Activated naive CD4-positive, alpha-beta T cell treated with anti-CD3 and anti-CD28 coated beads, Interleukin-2, amount 10 ng/mL, durations not matched to agents 7 days and 5 days (primary cell): ENCODE measurements at places on chromosomes 7 and 10.
A peak's percentile ranks its signal among the peaks of the same experiment; 100 is the strongest.

GRCh38 chr10:7161484-7162250, 249.2 kb downstream of the SFMBT2 start:
- DNase-seq = no peak

GRCh38 chr7:46301677-46302076, 380.6 kb upstream of the IGFBP3 start:
- no peak for DNase-seq

GRCh38 chr10:79340646-79341244, 6.5 kb upstream of the PPIF start:
- no peak for DNase-seq

DNA sequence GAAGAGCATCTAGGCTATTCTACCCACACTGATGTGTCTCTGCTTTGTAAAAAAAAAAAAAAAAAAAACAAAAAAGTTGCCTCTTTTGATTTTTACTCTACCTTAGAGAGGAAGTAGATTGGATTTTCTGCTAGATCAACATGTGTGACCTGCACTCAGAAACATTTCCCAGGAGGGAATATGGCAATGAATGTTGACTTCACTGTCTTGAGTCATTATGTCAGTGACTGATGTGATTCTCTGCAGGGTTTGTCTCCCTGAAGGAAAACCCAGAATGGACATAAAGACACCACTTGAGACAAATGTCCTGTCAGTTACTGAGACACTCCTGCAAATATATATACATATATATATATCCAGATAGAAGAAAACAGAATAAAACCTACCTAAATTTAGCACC, 370.3 kb downstream of the BMPER start:
- no peak for DNase-seq

GRCh38 chr7:107628461-107629064, 32.1 kb upstream of the SLC26A4 start:
- DNase-seq = peak; percentile 28

DNA sequence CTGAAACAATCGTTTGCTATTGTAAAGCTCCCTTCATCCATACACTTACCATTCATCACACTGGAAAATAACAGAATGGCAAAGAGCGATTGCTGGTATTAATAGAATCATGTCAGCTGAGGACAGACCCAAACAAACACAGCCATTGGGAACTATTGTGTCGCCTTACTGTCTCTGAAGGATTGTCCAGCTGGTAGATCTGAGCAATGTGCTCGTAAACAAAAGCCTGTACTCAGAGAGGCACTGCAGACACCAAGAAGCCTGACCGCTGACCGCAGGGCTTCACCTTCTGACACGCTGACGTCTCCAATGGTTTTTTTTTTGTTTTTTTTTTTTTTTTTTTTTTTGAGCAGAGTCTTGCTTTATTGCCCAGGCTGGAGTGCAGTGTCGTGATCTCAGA, 151.0 kb upstream of the FRMD4A start:
- no peak for DNase-seq

DNA sequence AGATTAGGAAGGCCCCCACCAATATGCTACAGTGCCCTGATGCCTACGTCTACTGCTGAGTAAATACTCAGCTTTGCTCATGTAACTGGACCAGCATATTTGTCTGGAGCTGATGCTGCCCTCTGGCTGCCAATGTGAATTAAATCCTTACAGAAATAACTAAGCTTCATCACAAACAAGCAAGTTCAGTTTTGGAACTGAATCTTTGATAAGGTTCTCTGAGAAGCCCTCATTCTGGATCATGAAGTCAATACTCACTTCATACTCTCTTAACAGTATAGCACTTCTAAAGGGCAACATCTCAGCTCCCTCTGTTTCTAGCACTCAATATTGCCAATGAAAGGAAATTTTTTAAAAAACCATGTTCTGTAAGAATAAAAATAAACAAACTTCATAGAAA, 246.7 kb downstream of the ETV1 start:
- no peak for DNase-seq

GRCh38 chr10:29588629-29589421, 45.9 kb downstream of the SVIL start:
- no peak for DNase-seq

DNA sequence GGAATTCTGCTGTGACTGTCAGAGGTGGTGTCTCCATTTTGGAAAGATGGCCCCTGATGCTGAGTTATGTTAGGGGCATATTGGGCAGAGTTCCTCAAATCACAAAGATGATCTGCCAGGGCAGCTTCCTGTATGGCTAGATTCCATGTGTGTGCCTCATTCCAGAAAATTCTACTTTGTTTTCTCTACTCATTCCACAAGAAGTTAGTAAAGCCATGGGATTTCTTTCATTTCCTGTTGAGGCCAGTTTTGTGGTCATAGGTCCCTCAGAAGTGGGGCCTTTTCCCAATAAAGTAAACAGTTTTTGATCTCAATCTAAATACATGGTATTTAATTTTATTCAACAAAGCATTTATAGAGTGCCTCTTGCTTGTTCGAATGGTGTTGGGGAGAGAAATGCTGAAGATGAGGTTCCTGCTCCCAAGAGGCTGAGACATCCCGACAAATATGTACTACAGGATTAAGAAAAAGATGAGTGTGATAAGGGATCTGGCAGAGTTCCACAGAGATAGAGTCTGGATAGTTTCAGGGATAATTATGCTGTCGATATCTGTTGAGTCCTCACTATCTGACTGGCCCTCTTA, 33.0 kb downstream of the MINDY4 start:
- no peak for DNase-seq
